Effector memory CD4-positive, alpha-beta T cell (primary cell): ENCODE measurements at places on chromosomes 4 and X.

- DNase-seq: no peak
Observed at GRCh38 chr4:47500776-47501175, 15.7 kb downstream of the ATP10D start.

DNA sequence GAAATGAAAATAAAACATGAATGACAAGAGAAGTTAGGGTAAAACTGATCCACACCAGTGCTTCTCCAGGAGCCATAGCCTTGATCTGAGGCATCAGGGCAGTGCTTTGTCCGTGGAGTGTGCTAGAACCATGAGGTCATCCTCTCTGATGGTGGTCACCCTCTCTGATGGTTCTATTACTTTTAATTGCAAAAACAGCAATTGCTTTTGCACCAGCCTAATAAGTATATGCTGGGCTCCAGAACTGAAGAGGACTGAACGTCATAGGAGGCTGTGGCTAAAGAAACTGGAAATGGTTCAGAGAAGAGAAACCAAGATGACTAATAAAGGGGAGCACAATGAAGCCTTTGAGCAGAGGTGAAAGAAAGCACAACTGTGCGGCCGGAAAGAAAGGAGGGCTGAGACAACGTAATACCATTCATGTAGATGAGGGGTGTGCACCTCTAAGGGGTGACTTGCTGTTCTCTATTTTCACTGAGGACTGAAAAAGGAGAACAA, 17.0 kb upstream of the TMEM154 start:
- peak; percentile 42 for DNase-seq

DNA sequence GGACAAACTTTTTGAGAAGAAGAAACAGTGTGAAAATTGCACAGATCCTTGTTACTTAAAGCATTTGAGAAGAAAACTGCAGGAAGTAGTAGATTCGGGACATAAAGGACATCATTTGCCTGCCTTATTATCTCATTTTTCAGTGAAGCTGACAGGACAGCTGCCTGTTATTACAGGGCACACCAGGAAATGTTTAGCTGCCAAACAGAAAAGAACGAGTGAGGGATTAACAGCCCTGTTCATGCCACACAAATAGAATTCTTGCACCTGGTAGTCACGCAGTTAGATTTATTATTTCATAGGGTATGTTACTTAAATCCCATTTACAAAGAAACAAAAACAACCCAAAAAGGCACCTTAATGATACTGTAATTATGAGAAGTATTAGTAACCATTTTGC, 100.6 kb downstream of the CHIC2 start:
- DNase-seq: no peak

DNA sequence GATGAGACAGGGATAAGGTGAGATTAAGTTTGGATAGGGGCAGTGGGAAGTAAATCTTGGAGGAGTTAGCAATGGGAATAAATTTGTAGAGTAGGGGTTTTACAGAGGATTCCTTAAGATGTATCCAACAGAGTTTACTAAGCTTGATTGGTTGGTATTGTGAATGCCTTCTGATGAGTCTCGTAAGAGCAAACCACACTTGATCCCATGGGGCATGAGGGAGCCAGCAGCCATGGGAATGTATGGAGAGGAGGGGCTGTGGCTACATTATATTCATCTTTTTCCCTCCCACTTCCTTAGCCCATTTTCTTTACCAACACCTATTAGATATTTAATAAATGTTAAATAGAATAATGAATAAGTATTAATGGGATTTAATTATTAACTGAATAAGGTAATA, 126.6 kb upstream of the NDST3 start:
- DNase-seq: no peak

DNA sequence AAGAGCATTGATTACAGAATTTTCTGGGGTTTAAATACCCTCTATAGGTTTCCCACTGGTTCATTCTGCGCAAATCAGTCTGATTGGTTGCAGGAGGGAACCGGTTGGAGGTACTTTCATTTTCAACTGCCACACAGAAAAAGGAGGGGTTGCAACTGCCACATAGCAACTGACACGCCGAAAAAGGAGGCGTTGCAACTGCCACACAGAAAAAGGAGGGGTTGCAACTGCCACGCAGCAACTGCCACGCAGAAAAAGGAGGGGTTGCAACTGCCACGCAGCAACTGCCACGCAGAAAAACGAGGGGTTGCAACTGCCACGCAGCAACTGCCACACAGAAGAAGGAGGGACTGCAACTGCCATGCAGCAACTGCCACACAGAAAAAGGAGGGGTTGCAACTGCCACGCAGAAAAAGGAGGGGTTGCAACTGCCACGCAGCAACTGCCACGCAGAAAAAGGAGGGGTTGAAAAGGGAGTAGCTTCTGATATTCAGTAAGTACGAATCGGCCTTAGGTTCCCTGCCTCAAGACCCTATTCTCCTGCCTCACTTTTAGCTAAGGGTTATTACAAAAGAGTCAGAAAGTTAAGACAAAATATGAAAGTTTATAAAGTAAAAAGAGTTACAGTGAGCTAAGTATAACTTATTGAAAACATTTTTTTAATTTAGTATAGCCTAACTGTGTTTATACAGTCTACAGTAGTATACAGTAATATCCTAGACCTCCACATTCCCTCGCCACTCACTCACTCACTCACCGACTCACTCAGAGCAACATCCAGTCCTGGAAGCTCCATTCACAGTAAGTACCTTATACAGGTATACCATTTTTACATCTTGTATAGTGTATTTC, 431.8 kb downstream of the KCTD8 start:
- DNase-seq: no peak

DNA sequence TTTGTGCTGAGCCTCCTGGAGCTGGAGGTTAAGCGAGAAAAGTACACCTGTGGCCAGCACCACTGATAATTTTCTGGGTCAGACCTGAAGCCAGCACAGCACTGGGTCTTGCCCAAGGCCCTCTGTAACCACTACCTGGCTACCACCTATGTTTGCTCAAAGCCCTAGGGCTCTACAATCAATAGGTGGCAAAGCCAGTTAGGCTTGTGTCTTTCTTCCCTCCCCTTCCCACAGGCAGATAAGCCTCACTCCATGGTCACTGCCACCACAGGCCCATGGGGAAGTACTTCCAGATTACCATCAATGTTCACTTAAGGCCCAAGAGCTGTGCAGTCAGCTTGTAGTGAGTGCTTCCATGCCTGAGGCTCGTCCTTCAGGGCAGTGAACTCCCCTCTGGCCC, 35.2 kb upstream of the ARMCX4 start:
- DNase-seq: no peak

- DNase-seq: no peak
Observed at GRCh38 chr4:1448589-1449420, 42.6 kb upstream of the NKX1-1 start.

DNA sequence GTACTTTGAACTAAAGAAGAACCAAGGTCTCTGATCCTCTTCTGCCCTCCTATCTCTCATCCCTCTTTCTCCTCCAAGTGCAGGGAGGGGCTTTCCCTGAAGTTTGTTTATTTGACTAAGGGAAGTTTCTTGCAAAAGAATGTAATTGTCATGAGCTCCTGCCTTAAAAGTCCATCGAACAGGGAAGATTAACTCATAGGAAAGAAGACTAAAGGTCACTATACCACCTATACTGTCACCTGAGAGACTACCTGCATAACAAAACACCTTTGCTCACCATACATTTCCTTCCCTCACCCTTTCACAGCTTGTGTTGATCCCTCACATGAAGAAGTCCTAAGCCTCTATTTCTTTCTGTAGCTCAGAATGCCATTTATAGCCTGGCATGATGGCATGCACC, 59.4 kb upstream of the C4orf54 start:
- DNase-seq: no peak

- DNase-seq: no peak
Observed at GRCh38 chr4:109368661-109369060, 65.0 kb upstream of the SEC24B start.

- no peak for DNase-seq
Observed at GRCh38 chrX:46636223-46636622, 62.7 kb downstream of the CHST7 start.

GRCh38 chr4:174402470-174403176, 118.9 kb downstream of the CEP44 start:
- no peak for DNase-seq

GRCh38 chrX:7614616-7615015, 228.4 kb upstream of the VCX start:
- no peak for DNase-seq

- no peak for DNase-seq
Observed at GRCh38 chr4:164379694-164380093, 374.2 kb upstream of the SMIM31 start.

GRCh38 chrX:147770858-147771257, 140.9 kb upstream of the FMR1 start:
- DNase-seq: no peak

DNA sequence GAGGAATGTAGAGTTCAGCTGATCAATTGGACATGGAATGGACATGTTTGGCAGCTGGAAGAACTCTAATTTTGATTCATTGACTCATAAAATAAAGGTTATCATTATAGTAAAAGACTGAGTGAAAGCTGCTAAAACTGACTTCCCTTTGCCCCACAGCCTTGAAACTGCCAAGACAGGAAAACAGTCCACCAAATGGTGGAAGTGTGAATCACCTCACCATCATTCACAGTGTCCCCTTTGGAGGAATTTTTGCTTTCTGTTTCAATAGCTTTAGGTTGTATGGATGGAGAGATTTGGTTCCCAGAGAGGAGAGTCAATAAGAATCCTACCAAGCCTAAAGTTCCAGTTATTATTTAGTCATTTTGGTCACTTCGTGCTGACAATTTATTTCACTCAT, 20.8 kb upstream of the FREM3 start:
- DNase-seq: no peak

DNA sequence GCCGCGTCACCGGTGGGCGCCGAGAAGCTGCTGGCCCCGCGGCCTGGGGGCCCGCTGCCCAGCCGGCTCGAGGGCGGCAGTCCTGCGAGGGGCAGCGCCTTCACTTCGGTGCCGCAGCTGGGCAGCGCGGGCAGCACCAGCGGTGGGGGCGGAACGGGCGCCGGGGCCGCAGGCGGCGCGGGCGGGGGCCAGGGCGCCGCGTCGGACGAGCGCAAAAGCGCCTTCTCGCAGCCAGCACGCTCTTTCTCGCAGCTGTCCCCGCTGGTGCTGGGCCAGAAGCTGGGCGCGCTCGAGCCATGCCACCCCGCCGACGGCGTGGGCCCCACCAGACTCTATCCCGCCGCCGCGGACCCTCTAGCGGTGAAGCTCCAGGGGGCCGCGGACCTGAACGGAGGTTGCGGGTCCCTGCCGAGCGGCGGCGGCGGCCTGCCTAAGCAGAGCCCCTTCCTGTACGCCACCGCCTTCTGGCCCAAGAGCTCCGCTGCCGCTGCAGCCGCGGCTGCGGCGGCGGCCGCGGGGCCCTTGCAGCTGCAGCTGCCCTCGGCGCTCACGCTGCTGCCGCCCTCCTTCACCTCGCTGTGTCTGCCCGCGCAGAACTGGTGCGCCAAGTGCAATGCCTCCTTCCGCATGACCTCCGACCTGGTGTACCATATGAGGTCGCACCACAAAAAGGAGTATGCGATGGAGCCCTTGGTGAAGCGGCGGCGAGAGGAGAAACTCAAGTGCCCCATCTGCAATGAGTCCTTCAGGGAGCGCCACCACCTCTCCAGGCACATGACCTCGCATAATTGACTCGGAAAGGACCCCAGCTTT, 5.6 kb downstream of the PRDM8 start:
- peak; percentile 48 for DNase-seq

DNA sequence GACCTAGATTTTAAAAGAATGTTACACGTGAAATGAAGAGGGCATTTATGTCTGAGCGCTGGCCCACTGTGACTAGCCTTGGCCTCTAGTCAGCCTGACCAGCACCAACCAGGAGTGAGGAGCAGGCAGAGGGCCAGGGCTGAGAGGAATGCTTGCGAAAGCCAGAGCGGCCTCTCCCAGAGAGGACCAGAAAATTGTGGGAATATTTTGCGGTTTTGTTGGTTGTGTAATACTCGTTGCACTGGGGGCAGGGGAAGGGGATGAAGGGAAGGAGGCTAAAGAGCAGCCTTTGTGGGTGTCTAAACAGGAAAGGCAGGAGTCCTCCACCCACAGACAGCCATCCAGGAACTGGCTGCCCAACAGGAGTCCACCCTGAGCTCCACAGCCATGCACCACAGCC, 3.8 kb downstream of the GABRE start:
- no peak for DNase-seq

- no peak for DNase-seq
Observed at GRCh38 chr4:173367285-173367684, 3.5 kb upstream of the SAP30 start.

GRCh38 chr4:121765368-121765705, 373 bp upstream of the SMIM43 start:
- no peak for DNase-seq

DNA sequence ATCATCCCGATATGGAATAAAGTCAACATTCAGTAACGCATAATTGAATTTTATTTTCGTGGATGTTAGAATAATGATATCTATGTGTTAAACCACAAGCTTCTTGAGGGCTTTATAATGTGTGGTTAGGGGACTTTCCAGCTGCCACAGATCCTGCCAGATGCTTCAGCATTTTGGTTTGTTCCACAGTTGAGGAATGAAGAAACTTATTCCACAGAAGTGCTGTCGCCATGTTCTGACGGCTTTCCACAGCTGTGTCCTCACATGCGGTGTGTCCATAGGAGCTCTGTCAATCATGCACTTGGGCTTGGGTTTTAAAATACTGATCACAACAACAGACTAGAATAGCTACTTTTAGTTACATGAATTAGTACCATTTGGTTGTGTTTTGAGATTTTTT, 411.9 kb downstream of the TRIML1 start:
- no peak for DNase-seq

GRCh38 chr4:84680956-84681355, 98.0 kb downstream of the CDS1 start:
- DNase-seq: no peak

- DNase-seq: no peak
Observed at GRCh38 chr4:8198206-8198905, 734 bp upstream of the SH3TC1 start.

DNA sequence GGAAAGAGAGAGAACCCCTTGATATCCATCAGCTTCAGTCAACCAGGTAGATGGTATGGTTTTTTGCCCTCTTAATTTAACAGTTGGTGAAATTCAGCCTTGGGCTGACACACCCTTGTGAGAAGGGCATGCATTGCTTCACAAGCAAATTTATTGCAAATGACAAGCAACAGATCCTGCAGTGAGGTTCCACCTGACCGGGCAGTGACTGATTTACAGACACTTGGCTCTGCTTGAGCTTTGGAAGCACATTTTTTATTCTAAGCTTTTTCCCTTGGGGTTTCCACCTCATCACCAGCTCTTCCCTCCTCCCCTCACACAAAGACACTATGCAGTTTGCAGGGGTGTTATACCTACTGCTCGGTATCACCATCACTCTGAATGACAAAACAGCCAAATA, 28.3 kb upstream of the SERTM2 start:
- DNase-seq: no peak
